Psoas muscle (tissue), 8 donors: ENCODE measurements at places on chromosomes 2 and 18.

DNA sequence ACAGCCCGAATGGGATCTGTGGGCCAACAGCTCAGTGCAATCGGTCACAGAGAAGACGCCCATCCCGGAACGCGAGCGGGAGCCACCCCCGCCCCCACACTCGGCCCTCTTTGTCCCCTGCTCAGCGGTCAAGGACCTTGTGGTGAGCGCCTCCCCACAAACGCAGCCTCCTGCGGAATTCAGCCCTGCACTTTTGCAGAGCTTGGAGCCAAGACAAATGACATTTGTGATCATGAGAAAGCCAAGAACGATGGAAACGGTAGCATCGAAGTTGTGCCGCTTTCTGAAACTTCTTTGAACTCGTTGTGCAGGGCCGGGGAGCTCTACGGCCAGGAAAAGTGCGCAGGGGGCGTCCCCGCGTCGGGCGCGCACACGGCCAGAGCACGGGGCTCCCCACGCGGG, 6.7 kb upstream of the SALL3 start:
- no peak for DNase-seq

DNA sequence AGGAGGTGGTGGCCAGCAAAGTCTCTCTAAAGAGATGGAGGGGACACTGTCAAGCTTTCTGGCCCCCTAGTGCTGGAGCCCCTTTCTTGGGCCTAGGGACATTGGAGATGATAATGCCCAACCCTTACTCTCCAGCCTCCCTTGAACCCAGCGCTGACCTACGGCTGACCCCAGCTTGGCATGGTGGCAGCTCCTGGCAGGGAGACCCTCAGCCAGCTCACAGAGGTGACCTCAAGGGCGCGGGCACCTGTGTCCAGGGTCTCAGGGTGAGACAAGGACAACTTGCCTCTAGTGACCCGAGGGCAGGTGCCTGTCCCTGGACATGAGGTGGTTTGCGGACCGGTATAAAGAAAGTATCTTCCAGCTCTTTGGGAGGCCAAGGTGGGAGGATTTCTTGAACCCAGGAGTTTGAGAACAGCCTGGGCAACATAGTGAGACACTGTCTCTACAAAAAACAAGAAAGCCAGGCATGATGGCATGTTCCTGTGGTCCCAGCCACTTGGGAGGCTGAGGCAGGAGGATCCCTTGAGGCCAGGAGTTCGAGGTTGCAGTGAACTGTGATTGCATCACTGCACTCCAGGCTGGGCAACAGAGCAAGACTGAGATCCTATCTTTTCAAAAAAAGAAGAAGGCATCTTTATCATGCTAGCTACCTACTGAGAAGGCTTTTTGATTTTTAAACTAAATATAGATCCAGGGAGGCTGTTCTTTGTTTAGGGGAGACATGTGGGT, 3.3 kb upstream of the PER2 start:
- no peak for DNase-seq

DNA sequence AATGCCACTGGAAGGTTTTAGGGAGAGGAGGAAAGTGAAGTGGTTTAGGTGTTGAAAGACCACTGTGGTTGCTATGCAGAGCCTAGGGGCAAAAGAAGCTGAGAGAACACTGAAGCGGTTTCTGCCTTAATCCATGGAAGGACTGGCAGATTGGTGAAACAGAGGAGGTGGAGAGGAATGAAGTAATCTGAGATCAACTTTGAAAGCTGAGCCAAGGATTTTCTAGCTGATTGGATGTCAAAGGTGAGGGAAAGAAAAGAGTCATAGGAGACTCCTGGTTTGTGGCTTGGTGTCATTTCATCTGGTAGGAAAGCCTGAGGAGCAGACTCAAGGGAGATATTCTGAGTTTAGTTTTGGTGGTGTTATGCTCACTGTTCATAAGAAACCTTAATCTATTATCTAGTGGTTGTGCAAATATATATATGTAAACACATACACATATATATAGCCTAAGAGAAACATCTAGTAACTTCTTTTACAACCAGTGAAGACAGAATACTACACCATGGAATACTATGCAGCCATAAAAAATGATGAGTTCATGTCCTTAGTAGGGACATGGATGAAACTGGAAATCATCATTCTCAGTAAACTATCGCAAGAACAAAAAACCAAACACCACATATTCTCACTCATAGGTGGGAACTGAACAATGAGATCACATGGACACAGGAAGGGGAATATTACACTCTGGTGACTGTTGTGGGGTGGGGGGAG, 134.1 kb upstream of the CREB1 start:
- no peak for DNase-seq

DNA sequence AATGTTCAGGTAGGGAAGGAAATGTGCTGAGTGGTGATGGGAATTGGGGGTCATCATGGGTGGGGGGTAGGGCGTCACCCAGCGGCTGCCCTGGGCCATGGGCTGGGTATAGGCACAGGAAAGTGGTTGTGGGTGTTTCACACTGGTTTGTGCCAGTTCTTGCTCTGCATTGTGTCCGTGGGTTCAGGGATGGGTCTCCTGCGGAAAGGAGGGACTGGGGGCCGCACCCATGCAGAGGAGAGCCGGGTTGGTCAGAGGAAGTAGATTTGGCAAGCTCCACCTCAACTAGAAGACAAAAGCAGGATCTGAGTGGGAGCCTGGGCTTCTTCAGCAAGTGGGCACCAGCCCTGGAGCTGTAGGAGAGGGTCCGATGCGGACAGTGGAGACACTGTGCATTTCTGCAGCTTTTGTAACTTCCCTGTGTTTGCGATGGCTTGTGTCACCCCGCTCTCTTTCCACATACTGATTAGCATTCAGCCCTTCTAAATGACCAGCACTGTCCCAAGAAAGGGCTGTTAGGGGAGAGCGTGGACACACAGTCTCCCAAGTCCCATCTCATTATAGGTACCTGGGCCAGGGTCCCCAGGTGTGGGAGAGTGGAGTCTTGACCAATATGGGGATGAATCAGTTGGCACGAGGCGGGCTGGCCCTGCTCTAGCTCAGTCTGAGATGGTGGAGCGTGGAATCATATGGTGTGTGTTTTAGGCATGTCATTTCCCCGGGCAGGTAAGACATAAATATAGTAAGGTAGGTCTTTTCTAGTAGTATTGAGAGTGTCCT, 67.2 kb downstream of the LRRFIP1 start:
- no peak for DNase-seq

DNA sequence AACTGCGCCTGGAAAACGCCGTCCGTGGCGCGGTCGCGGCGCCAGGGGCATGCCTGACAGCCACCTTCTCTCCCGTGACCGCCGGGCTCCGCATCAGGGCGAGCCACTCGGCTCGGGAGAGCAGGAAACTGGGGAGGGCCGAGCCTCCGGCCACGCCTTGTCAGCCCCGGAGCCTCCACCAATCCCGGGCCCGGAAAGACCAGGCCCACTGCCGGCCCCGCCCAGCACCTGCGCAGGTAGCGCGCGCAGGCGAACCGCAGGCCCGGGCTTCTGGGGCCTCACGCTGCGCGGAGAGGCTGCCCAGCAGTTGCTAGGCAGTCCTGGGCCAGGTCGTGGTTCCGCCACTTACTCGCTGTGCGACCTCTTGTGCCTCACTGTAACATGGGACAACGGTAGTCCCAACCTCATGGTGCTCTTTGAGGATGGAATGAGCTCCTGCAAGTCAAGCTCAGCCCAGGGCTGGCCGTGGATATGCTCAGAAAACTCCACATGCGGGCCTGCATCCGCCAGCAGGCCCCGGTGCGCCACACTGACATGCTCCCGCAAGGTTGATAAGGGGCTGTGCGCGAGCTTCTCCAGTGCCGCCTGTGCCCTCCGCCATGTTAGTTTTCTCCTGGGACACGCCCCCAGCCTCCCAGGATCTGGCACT, 97.1 kb downstream of the INHBB start:
- DNase-seq, result no peak

GRCh38 chr2:200479692-200480265, 30.1 kb downstream of the KCTD18 start:
- no peak for DNase-seq

DNA sequence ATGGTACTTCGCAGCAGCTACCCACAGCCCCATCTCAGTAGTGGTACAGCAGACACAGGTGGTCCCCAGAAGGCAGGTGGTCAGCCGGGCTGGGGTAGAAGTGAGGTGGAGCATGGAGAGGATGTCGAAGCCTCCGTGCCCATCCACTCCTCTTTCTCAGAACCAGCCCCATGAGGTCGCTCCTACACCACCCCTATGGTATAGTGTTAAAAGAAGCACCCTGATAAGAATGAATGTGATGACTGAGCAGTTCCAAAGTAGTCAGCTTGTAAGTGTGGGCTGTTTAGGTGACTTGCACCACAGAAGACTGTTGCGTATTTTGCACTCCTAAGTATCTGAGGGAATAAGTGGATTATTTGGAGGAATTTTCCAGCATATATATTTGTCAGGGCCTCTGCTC, 111.3 kb downstream of the WDSUB1 start:
- no peak for DNase-seq

- no peak for DNase-seq
These were observed 177.9 kb upstream of the NABP1 start for GRCh38 chr2:191499874-191500565.

DNA sequence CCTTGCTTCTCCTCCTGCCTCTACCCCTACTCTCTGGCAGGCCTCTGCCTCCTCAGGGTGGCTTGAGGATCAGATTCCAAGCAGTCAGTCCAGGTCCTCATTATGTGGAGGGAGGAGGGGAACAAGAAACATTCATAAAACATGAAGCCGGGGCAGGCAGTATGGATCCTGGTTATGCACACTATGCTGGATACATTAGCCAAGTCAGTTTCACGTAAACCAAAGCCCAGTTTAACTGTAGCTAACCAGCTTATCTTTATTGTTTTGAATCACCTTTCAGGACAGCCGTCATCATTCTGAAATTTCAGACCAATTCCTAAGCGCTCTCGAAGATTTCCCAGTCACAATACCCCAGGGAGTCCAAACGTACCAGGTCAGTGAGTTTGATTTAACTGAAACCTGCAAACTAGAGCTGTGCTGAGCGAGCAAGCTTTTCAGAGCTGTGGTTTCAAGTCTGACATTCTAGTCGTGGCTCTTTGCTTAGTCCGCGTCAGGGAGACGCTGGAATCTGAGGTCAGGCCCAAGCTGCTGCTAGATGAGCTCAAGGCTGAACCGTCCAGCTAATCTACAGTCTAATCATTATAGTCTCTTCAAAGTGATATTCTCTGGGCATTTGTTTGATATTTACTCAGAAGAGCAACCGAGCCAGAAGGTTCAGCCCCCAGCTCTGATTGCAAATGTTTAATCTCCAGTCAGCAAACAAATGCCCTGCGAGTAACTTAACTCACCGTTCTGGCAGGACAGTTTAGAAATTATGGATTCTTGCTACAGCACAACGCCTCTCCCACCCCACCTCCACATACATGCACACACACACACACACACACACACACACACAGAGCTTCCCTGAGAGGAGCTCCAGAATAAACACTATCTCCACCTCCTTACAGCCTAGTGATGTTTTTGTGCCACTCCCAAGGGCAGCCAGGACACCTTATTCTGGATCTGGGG, 63.8 kb upstream of the BZW1 start:
- no peak for DNase-seq

GRCh38 chr2:61266632-61267505, 104.9 kb downstream of the C2orf74 start:
- DNase-seq, result no peak

- DNase-seq, result no peak
These were observed 61.8 kb downstream of the CXCR4 start for GRCh38 chr2:136055929-136056688.

DNA sequence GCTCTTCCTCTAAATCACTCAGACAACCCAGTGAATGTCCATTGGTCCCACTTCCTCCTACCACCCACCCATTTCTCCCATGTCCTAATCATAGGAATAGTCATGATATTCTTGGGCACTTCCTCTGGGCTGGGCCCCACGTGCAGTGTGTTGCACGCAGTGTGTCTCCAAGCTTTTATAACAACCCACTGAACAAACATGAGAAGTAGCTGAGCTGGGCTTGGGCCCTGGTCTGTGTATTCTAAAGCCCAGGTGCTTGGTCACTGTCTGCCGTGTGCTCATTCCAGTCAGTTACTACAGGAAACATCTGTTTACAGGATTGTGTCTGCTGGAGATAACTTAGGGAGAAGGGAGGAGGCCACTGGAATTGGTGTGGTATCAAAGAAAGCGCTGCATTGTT, 64.2 kb upstream of the THOC1 start:
- no peak for DNase-seq

DNA sequence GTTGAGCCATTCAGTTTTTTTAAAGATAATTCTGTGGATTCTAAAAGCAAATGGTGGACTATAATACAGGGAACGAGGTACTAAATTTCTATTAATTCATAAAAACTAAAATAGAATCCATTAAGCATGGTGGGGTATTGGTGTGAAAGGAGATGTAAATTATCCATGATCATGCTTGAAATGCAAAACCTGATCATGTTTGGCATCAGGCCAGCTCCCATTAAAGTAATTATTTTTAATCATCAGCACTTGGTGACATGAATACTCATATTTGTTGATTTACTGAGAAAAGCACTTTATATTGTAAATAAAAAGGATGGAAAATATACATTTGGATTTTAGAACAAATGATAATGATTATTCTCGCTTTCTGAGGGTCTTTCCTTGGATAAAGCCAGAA, 232.3 kb upstream of the MEIS1 start:
- DNase-seq, result no peak

DNA sequence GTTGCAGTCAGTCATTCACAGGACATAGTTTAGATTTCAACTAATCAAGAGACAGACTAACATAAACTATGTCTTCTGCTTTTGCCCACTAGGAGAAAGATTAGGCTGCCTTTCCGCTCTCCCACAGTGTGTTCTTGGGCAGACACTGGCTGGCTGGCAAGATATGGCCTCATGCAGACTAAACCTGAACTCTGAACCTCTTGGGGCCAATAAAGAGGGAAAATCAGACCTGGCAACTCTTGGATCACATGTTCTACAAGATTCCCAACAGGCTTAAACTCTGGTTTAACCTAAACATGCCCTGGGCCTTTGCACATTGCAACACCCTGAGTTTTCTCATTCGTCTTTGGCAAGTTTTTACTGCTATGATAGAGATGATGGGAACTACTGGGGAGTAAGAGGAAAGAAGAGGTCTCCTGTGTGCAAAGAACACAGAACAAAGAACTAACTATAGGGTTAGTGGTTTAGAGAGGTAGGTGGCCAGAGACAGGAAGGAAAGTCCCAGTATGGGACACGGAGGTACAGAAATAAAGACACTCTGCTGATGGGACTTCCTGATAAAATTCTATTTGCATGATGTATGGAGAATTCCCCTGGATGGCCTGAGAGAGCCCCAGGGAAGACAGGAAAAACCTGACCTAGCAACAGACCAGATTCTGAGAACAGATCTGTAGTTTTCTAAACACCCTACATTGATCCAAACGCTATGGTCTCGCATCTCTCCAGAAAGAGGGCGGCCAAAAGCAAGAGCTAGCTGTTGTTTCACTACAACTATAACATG, 2.0 kb upstream of the ATRAID start:
- no peak for DNase-seq
